NCI-H460 (cell line): ENCODE measurements at places on chromosomes 4 and X.

GRCh38 chr4:25234390-25235370, 847 bp downstream of the PI4K2B start:
- peak; percentile 64 for DNase-seq

GRCh38 chr4:142181021-142181420, 544.6 kb downstream of the IL15 start:
- DNase-seq: no peak

DNA sequence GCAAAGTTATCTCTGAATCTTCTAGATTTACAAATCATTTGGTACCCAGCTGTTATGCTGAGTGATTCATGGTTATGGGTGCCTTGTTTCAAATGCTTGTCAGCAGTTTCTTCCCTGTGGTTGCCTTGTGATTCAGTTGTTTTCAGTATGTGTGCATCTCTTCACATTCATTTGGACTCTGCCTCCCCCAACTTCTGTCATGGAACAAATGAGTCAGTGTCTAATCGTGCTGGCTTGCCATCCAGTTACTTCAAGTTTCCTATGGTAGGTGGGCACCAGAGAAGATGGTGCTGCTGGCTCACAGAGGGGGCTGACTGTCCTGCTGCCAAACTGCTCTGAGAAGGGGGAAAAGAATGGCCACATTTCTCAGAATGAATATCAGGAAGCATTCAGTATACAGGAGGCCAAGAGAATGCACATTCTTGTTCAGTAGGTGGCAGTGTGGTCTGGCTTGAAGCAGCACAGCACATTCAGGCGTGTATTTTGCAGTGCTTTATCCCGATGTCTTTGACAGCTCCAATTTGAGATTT, 260.9 kb downstream of the GLUD2 start:
- peak; percentile 36 for DNase-seq

- DNase-seq: no peak
Measured at GRCh38 chr4:478373-478772, 20.6 kb downstream of the ZNF721 start.

DNA sequence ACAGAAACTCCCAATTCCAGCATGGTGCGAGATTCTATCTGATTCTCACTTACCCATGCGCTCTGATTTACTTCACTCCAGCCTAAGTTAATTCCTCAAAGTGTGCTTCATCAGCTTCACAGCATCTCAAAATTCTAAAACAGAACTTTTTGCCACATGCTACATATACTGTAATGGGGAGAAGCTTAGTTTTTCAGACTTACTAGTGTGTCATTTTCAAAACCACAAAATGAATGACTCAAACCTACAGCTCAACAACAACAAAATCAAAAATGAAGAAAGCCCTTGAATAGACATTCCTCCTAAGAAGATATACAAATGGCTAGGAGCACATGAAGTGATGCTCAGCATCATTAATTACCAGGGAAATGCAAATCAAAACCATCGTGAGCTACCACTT, 14.9 kb downstream of the IRF2 start:
- DNase-seq: no peak

- no peak for DNase-seq
Measured at GRCh38 chr4:180953572-180953971, 1289.6 kb upstream of the TENM3 start.

- DNase-seq: no peak
Measured at GRCh38 chr4:186936496-186937375, 213.1 kb upstream of the FAT1 start.

DNA sequence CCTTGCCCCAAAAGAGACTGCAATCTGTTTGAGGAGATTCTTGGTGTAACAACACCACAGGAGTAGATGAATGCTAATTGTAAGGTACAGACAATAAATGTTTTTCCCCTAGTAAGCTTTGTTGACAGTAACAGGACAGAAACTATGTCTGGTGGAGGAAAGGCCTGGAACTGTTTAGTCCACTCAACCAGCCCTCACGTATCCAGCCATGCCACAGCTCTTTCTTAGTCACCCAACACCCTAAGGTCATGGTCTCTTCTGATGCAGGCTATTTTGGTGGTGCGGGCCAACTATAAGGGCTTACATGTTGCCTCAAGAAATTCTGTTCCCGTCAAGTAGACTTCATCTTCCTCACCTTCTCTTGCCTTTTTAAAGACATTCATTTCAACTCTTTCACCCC, 75.9 kb upstream of the GAB1 start:
- DNase-seq: no peak

DNA sequence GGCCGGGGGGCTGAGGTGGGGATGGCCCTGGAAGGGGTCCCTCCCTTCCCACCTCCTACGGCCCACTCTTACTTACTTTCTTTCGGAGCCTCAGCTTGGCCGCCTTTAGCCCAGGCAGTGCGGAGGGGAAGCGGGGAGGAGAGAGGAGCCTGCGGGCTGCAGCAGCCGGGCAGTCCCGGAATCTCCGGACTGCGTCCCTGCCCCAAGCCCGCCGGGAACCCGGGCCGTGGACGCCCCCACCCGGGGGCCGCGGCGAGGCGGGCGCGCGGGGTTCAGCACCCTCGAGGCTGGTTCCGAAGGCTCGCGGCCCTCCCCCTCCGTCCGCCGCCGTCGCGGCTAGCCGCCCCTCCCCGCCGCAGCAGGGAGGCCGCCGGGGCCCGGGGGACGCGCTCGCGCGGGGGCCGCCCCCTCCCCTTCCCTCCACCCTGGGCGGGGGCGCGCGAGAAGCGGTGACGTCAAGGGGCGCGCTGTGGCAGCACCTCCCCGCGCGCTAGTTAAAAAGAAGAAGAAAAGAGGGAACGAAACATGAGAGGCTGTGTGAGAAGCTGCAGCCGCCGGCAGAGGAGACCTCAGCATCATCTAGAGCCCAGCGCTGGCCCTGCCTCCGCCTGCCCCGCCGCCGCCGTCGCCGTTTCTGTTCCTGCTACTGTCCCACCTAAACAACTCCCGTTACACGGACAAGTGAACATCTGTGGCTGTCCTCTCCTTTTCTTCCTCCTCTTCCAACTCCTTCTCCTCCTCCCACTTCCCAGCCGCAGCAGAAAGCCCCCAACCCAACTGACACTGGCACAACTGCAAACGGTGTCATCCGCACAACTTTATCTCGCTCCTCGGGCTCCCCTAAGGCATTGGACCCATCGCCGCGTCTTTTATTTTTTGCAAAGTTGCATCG, at the start of gene HHIP:
Gene HHIP, plus strand, starts transcription at position 526 of the 892 bp plus-strand sequence. CDS start 520 bp downstream, outside the sequence.
- no peak for DNase-seq

DNA sequence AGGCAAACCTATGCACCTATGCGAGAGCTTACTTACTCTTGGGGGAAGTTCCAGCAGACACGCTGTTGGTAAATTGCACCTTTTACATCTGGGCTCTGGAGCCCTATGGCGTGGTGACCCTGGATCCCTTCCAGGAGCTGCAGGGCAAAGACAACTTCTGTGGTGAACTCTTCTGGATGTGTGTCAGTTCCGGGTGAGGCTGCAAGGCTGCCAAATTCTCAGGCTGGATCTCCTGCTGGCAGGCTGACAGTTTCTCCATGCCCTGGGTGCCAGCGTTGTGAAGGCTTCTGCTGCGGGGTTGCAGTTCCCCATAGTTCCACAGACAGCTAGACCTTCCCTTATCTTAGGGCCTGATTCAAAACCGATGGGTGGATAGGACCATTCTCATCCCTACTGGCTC, 37.9 kb downstream of the RAP2C start:
- DNase-seq: no peak

GRCh38 chrX:71128915-71129765, 10.7 kb downstream of the MED12 start:
- peak; percentile 44 for DNase-seq

DNA sequence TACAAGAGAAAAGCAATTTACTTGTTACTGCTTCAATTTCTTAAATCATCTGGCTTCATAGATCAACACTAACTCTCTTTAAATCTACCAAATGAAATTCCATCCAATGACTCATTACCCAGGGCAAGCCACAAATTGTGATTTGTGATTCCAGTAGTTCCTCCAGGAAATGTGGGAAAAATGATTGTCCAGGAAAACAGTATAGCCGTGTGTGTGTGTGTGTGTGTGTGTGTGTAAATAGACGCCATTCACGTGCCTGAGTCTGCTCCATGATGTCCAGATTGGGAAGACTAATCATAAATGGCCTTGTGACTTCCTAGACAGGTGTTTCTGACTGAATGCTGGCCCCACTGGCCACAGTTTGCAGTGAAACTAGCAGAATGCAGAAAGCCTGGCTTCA, 121.3 kb downstream of the HS6ST2 start:
- DNase-seq: no peak

DNA sequence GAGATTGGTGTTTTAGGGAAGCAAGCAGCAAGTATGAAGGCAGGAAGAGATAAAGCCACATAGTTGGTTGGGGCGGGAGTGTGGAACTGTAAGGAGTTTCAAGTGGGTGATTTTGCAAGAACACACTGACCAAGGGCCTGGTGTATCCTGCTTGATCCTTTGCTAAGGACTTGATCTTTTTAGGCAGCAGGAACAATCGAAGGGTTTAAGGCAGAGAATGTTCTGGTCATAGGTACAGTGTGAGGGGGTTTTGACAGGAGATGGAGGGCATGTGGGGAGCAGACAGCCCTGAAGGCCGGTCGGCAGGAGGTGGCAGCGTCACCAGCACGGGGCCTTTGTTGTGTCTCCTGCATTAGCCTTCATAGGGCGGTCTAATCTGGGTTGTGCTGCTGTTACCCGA, 54.7 kb downstream of the FAM193A start:
- no peak for DNase-seq

DNA sequence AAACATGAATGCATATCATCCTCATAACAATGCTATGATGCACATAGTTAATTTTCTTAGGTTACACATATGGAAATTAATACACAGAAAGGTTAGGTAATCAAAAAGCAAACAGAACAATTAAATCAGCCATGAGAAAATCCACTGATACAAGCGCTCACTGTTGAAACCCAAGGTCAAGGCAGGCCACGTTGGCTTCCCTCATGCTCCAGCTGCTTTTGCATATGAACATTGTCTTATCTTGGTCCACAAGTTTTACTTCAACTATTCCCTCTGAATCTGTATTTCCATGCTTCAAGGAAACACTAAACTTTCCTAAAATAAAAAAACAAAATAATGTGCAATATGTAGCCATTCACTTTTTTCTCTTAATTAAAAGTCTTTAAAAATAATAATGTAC, 34.5 kb upstream of the PLA2G12A start:
- no peak for DNase-seq

DNA sequence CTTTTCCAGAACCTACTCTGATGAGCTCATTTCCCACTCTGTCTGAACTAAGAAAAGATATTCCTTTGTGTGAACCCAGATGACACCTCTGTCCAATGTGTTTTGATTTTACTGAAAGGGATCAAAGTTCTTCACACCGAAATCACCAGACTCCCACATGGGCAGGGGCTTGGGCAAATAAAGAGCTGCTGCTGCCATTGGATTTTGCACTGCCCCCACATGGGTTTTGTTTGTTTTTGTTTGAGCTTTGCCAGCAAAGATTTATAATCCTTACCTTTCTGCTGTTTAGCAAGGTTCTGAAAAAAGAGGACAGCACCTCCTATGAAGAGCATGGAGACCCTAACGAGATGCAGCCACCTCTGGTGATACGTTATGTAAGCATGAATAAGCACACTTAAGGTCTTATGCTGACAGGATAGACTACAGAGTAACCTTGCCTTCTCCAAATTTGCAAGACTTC, 44.3 kb downstream of the HSD17B13 start:
- DNase-seq: no peak

- DNase-seq: no peak
Measured at GRCh38 chrX:73455171-73455570, 8.3 kb downstream of the CDX4 start.

GRCh38 chrX:30597216-30598012, 19.8 kb upstream of the TASL start:
- DNase-seq: no peak

- DNase-seq: no peak
Measured at GRCh38 chrX:15909605-15910004, 55.0 kb upstream of the AP1S2 start.

- no peak for DNase-seq
Measured at GRCh38 chr4:113472864-113473263, 288.7 kb downstream of the CAMK2D start.

DNA sequence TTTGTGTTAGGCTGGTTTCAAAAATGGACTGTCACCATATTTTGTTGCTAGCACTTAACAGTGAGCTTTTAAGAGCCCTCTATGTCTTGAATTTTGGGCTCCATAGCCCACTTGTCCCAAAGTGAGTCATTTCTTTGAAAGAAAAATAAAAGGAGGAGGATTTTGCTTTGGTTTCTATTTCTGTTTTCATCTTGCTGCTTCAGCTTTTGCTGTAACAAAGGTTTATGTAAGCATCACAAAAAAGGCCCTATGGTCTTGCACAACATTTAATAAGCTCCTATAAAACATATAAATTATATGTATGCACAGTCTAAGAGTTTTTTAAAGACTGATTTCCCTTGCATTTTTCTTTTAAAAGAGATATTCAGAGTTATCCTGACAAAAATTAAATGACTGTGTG, 105.2 kb downstream of the PHOX2B start:
- no peak for DNase-seq

DNA sequence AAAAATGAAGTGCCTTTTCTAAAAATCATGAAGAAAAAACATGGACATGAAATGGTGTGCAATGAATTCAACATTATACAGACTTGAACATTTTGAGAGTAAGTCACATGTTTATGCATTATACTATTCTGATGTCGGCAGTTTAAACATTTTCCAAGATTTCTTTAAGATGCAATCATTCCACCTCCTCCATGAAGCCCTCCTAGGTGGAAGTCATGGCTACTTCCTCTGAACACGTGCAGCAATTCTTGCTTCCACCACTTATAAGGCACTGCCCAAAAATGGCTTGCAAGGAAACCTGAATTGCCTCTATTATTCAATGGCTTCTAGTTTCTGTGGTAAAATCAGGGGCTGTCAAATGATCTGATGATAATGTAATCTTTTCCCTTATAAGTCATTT, 25.8 kb downstream of the IGFBP7 start:
- DNase-seq: no peak

DNA sequence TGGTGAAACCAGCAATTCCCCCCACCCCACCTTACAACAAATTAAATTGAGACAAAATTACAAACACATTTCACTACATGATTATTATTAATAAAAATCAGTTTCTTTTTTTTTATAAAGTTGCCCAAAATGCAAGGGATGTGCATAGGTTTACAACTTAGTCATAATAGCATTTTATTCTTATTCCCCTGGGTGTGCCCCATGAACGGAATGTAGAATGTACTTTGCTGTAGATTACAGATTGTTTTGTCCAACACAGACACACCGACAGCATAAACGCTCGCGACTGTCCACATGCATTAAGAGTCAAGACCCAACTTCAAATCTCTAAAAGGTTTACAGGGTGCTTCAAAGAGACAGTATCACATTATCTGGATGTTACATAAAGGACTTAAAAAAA, 72.3 kb downstream of the NYX start:
- no peak for DNase-seq

- no peak for DNase-seq
Measured at GRCh38 chr4:39855909-39856512, 121.7 kb downstream of the PDS5A start.

DNA sequence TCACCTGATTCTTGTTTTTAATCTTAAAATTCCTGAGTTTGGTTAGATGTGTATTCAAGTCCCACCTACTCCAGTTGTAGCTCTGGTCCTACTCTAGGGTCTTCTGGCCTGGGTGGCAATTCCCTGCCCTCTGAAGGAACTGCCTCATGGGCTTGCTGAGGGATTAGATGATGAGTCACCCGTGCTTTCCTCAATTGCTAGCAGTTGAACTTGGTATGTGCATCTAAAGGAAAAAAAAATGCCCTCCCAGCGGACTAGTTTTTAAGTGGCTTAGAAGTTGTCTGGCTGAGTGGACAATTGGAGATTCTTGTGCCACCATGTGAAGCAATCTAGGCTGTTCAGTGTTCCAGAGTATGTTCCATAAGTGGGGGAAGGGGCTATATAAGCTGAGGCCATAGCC, 127.0 kb downstream of the CCNG2 start:
- no peak for DNase-seq
